ENCODE measurements at places on chromosomes 13 and 19. TPM values are rescaled to one million over a fixed set of nuclear protein-coding genes. Genes with fewer than 3 reads are reported as not detected.

GRCh38 chr19:45391346-45391745 is 13.5 kb downstream of the PPP1R13L start:
- peak; percentile 40 for ATAC-seq

Gene TMEM255B
- 1.8 TPM for total RNA-seq

DNA sequence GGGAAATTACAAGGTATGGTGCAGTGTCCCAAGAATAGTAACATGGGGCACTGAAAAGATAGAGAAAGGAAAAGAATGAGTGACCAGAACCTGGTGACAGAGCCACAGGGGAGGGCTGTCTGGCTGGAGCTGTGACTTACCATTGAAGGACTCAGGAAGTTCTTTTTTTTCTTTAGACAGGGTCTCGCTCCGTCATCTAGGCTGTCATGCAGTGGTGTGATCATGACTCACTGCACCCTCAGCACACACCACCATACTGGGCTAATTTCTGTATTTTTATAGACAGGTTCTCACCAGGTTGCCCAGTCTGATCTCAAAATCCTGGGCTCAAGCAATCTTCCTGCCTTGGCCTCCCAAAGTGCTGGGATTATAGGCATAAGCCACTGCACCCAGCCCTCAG is 8.8 kb upstream of the CPB2 start:
- no peak for ATAC-seq

GRCh38 chr19:33470686-33471085 is 50.9 kb downstream of the PEPD start:
- ATAC-seq: no peak

Data from esophagus mucosa (tissue), 1 donor.